Articular chondrocyte of knee joint (primary cell): ENCODE measurements at places on chromosomes 2 and 18. TPM values are rescaled to one million over a fixed set of nuclear protein-coding genes. Genes with fewer than 3 reads are reported as not detected.

The LINC00305 gene
- not detected in 2 replicates for total RNA-seq

The PAX8 gene
- total RNA-seq: 0.65 and 0.86 TPM in 2 replicates

The STON1 gene
- 26.8 and 32.1 TPM in 2 replicates for total RNA-seq

The FSHR gene
- 0.11 and 0.39 TPM in 2 replicates for total RNA-seq

The PDE11A gene
- total RNA-seq: 0.13 and 0.22 TPM in 2 replicates

The DRC1 gene
- 0.39 and 0.65 TPM in 2 replicates for total RNA-seq
